RWPE2 (cell line): ENCODE measurements at places on chromosomes 11 and 22.

DNA sequence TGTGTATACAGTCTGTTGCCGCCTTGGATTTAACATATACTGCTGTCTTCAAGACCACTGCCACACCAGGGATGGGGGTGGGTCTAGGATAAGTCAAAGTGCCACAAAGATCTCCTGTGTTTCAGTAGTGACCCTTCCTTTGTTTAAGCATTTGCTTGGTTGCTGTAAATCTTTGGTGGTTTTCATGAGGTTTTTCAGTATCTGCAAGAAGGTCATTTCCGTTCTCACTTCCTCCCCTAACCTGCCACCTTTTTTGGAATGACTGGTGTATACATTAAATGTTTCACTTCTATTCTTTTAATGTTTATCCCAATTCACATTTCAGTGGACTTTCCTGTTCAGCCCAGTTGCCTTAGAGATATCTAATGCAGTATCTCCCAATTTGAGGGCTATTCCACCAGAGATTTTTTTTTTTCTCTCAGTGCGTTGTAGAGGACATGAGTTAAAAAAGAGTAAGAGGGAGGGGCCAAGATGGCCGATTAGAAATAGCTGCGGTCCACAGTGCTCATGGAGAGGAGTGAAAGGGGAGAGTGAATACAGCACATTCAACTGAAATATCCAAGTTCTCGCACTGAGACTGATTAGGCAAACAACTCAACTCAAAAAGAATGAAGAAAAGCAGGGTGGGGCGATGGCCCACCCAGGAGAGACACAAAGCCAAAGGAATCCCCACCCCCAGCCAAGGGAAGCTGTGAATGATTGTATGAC lies 43.2 kb downstream of the USP47 start:
- H3K27ac ChIP-seq = no peak overlapping the region
- H3K4me1 ChIP-seq = peaks cover 6% of the 10 kb centered on the region
- no peak for DNase-seq

DNA sequence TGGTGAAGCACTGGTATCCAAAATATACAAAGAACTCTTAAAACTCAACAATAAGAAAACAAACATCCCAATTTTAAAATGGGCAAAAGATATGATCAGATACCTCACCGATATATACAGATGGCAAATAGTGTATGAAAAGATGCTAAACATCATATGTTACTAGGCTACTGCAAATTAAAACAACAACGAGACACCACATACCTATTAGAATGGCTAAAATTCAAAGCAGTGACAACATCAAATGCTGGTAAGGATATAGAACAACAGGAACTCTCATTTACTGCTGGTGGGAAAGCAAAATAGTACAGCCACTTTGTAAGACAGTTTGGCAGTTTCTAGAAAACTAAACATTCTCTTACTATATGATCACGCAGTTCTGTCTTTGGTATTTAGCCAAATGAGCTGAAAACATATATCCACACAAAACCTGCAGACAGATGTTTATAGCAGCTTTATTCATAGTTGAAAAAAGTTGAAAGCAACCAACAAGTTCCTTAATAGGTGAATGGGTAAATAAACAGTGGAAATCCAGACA lies 38.5 kb downstream of the SIK3 start:
- H3K4me1 ChIP-seq = peaks cover 4% of the 10 kb centered on the region
- H3K27ac ChIP-seq = no peak overlapping the region
- no peak overlapping the region for H3K4me3 ChIP-seq
- H3K36me3 ChIP-seq = no peaks in the 10 kb centered on the region
- no peaks in the 10 kb centered on the region for H3K27me3 ChIP-seq
- no peak for DNase-seq

DNA sequence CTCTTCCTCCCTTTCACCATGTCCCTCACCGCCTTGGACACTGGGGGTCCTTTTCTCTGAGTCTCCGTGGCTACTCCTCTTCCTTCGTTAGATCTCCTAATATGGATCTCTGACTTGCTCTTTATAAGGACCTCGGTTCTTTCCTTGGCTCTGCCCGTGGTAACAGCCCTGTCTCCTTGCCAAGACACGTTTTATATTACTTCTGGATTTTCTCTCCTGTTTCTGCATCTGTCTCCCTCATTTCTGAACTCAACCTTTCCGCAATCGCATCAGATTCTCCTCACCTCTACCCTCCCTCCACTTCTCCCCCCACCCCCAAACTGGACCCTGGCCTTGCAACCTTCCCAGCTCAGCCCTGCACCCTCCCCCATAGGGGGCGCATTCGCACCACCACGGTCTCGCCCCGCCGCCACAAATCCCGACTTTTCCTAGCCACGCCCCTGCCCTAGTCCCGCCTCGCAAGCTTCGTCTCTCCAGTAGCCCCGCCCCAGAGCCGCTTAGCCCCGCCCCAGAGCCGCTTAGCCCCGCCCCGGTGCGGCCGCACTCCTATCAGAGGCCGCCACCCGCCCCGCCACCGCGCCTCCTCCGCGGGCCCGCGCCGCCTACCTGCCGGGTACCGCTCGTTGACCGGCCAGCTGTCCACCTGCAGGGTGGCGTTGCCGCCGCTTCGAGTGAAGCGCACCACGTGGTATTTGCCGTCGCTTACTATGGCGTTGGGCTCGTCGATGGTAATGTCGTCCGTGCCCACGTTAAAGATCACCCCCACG lies 39.0 kb downstream of the SLC22A12 start:
- no peaks in the 10 kb centered on the region for H3K36me3 ChIP-seq
- H3K27ac ChIP-seq = no peak overlapping the region
- no peak overlapping the region for H3K4me3 ChIP-seq
- no peak for DNase-seq

DNA sequence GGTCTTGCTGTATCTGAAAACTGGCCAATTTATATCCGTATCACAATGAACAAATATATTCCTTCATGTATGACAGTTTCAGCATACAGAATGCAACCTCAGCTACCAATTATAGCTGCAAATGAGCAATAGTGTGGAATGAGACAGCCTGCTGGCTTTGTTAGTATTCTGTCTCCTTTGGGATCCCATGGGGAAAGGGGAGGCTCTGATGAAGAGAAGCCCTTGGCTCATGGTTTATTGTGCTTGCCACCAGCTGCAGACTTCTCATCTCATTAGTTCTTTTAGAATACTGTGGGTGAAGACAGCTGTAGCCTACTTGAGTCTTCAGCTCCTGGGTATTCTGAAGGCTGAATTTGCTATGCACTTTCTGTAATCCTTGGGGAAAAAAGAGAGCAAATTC lies 42.4 kb downstream of the PITPNB start:
- no peak overlapping the region for H3K27ac ChIP-seq
- H3K27me3 ChIP-seq = no peaks in the 10 kb centered on the region
- H3K4me3 ChIP-seq = no peak overlapping the region
- peaks cover 3% of the 10 kb centered on the region for H3K4me1 ChIP-seq
- H3K36me3 ChIP-seq = peaks cover 66% of the 10 kb centered on the region

- H3K27ac ChIP-seq = no peak overlapping the region
- no peaks in the 10 kb centered on the region for H3K27me3 ChIP-seq
- DNase-seq = no peak
- H3K4me3 ChIP-seq = no peak overlapping the region
- peaks cover 8% of the 10 kb centered on the region for H3K4me1 ChIP-seq
Measured at GRCh38 chr22:44033694-44034093, 9.6 kb downstream of the PARVB start.

DNA sequence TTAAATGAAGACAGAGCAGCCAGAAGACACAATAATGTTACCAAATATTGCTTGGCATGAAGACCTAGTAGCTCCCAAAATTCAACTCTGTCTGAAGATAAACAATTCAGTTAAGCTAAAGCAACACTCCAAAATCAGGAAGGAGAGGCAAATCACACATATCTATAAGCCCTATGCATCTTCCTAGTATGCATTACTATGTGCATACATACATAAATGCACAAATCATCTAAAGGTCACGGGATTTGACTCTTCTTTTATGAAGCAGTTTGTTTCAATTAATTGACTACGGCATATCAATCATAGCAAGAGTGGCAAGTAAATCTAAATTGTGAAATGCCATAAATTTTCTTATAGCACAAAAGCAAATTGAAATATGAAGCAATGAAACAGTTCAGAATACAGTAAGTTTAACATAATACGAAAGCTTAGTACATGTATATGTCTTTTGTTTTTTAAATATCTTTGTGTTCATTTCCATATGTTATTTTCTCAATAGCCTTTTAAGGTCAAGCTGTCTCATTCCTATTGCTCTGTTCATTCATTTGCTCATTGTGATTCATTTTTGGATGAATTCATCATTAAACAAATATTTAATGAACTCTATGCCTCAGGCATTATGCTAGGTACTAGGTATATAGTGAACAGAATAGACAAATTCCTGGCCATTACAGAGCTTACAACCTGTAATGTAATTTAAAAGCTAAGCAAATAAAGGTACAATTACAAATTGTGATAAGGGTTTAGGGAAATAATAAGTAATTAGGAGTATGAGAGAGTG lies 540.5 kb downstream of the DLG2 start:
- H3K27ac ChIP-seq = peak overlapping the region; percentile 51
- no peaks in the 10 kb centered on the region for H3K27me3 ChIP-seq
- H3K4me1 ChIP-seq = peaks cover 8% of the 10 kb centered on the region
- no peaks in the 10 kb centered on the region for H3K36me3 ChIP-seq
- no peak overlapping the region for H3K4me3 ChIP-seq
- DNase-seq = no peak

GRCh38 chr11:128662076-128662475 lies 31.8 kb upstream of the FLI1 start:
- DNase-seq = no peak
- H3K27me3 ChIP-seq = no peaks in the 10 kb centered on the region
- no peaks in the 10 kb centered on the region for H3K36me3 ChIP-seq
- H3K4me3 ChIP-seq = no peak overlapping the region
- H3K27ac ChIP-seq = no peak overlapping the region

- no peak overlapping the region for H3K4me3 ChIP-seq
- peak overlapping the region; percentile 70 for H3K27ac ChIP-seq
- peaks cover 21% of the 10 kb centered on the region for H3K36me3 ChIP-seq
- peaks cover 46% of the 10 kb centered on the region for H3K4me1 ChIP-seq
- no peak for DNase-seq
Measured at GRCh38 chr22:42962295-42963230, 52.4 kb downstream of the PACSIN2 start.

GRCh38 chr11:123742031-123742723 lies 717 bp upstream of the ZNF202 start:
- H3K4me1 ChIP-seq = peaks cover 8% of the 10 kb centered on the region
- peaks cover 29% of the 10 kb centered on the region for H3K36me3 ChIP-seq
- no peak for DNase-seq
- peak overlapping the region; percentile 95 for H3K4me3 ChIP-seq
- H3K27ac ChIP-seq = no peak overlapping the region
- no peaks in the 10 kb centered on the region for H3K27me3 ChIP-seq

DNA sequence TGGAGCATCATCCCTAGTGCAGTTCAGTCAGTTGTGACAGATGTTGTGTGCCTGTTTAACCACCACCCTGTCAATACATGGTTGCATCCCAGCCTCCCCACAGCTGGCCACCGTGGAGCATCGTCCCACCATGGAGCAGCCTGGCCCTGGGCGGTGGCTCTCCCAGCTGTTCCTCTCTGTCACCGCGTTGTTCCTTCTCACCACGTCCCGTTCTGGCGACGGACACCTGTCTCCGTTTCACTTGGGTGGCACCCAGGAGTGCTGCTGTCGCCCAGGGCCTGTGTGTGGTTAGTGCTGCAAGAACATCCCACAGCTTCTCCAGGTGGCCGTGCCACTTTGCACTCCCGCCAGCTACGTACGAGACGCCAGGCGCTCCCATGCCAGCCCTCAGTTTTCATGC lies 26.5 kb downstream of the MUC6 start:
- peaks cover 23% of the 10 kb centered on the region for H3K36me3 ChIP-seq
- no peaks in the 10 kb centered on the region for H3K27me3 ChIP-seq
